ENCODE measurements at places on chromosomes 2 and 18. TPM values are rescaled to one million over a fixed set of nuclear protein-coding genes. Genes with fewer than 3 reads are reported as not detected.

GRCh38 chr2:123077101-123077500 lies 948.0 kb upstream of the CNTNAP5 start:
- no peak for DNase-seq

DNA sequence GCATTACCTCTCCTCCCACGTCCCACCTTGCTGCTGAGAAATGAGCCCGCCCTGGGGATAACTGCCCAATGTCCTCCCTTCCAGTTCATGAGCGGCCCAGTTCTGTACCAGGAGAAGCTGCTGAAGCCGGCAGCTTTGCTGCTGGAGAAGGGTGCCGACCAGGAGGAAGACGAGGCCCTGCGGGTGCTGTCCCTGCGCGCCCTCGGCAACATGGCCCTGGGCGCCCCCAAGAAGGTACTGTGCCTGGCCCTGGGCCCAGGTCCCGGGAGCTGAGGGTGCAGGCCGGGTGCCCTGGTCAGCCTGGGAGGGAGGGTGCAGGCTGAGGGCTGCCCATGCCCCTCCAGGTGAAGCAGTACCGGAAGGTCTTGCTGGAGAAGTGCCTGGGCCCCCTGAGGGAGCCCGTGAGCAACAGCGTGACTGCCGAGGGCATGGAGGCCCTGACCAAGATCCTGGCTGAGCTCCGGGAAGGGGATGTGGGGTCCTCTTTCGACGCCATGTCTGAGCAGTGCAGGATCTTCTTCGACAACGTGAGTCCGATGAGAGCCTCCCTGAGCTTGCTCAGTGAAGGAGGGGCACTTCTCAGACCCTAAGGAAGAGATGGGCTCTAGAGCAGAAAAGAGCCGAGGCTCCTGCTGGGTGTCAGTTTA lies 25.7 kb downstream of the HJURP start:
- DNase-seq, result no peak

DNA sequence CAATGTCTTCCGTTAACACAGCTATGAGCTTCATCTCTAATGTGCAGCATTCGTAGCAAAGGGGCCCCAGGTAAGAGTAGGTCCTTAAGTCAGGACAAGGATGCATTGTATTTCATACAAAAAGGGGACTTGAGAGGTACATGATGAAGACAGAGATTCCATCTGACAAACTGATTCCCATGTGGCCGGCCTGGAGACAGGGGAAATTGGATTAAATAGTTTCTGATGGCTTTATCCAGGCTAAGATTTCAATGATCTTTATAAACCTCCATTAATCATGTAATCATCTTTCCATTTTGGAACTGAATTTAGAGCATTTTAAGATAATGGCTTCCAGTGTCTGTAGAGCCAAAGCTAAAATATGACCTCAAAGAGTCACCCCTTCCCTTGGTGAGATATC lies 111.3 kb downstream of the NCKAP5 start:
- DNase-seq, result no peak

DNA sequence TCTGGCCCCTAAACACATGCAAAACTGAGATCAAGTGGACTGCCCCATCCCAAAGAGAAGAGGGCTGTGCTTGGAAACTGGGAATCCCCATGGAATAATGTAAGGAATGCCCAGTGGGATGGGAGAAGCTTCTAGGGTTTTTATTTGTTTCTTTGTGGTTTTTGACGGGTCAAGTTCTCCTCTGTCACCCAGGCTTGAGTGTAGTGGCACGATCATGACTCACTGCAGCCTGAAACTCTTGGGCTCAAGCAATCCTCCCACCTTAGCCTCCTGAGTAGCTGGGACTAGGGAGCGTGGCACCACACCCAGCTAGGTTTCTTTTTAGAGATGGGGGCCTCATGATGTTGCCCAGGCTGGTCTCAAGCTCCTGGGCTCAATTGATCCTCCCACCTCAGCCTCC lies 101.7 kb upstream of the ZSWIM2 start:
- DNase-seq, result no peak

DNA sequence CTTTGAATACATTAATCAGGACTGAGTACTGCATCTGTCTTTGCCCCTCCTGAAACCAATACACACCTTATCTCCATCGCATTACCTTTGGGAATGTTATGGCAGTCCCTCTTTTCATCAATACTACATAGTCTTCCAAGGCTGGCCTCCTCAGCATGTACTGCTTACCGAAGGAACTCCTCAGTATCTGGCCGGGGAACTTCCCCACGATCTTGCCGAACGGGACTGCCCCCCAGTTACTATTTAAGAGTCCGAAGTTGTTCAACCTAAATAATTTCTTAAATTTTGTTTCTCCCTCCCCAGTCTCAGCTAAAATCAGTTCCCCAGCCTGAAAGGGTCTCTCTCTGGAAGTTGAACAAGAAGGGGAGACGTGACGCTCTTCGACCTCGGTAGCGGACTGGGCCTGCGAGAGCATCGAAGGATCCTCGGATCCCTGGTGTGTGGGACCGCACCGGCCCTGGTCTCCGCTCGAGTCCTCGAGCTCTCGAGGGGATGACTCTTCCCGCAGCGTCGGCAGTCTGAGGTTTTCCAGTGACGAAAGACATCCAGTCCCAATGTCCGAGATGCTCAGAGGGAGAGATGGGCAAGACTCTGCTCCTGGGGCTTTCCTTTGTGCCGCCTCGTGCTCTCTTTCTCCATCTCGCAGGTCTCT lies 489 bp downstream of the TRMT61B start:
- peak; percentile 32 for DNase-seq

Gene GCKR
- 24.0 TPM for total RNA-seq

Gene FEV
- not detected for total RNA-seq

GRCh38 chr18:77123320-77124231 lies 9.0 kb downstream of the MBP start:
- no peak for DNase-seq

- DNase-seq, result no peak
Measured at GRCh38 chr18:63158012-63158631, 161.4 kb downstream of the BCL2 start.
